Activated CD4-positive, alpha-beta T cell treated with anti-CD3 and anti-CD28 coated beads, Interleukin-2, amount 10 ng/mL, durations not matched to agents 24 days and 14 days (primary cell): ENCODE measurements at places on chromosomes 12 and 14. TPM values are rescaled to one million over a fixed set of nuclear protein-coding genes. Genes with fewer than 3 reads are reported as not detected.

HCFC2 gene
- 8.2 and 8.6 TPM in 2 replicates for total RNA-seq

GALNT9 gene
- total RNA-seq = 0.19 TPM in 1 of 2 replicates, not detected in the other

ADAMTS20 gene
- total RNA-seq = not detected in 2 replicates

DAO gene
- not detected in 2 replicates for total RNA-seq

GOLT1B gene
- 41.1 and 42.9 TPM in 2 replicates for total RNA-seq

WNT1 gene
- not detected in 2 replicates for total RNA-seq

ATP5MC2 gene
- 408 and 411 TPM in 2 replicates for total RNA-seq

DIO2 gene
- total RNA-seq = not detected in 2 replicates

SMCO2 gene
- total RNA-seq = 1.1 and 1.4 TPM in 2 replicates

DNA sequence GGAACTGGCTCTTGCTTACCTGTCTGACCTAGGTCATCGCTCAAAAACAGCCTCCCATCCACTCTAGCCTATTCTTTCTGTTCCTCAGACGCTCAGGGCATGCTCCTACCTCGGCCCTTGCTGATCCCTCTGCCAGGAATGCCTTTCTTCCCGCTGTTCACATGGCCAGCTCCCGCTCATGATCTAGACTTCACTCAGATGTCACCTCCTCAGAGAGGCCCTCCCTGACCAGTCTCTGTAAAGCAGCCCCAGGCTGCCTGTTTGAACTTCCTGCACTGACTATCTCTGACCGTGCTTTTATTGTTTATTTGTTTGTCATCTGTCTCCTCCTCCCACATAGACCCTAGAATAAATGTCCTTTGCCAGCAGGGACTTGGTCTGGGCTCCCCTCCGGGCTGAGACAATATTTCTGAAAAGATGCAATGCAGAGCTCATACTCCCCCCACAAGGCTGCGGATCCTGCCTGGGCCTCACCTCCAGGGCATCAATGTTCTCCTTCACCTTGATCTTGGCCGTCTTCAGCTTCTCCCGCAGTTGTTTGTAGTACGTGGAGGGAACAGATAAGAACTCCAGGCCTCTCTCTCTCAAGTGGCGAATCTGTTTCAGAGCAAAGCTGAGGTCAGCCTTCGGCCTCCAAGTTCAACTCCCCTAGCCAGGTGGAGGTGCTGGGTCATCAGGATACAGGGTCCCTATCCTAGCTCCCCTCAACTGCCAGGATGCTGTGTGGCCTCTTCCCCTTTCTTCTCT is 15.2 kb downstream of the HPD start:
- no peak for DNase-seq

GRCh38 chr12:23473071-23473470 is 476.4 kb downstream of the SOX5 start:
- DNase-seq = no peak

- no peak for DNase-seq
Measured at GRCh38 chr12:77337362-77337761, 272.0 kb upstream of the E2F7 start.

DNA sequence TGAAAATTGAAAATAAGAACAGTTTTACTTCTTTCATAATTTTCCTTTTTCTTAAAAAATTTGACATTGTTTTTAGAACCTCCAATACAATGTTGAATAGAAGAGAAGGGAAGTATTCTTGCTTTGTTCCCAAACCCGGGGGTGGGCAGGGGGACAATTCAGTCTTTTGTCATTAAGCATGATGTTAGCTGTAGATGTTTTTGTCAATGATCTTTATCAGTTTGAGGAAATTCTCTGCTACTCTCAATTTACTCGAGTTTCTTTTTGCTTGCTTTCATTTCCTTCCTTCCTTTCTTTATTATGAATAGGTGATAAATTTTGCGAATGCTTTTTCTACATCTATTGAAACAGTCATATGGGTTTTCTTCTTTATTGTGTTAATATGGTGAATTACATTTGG is 183.2 kb upstream of the FRMD6 start:
- no peak for DNase-seq

DNA sequence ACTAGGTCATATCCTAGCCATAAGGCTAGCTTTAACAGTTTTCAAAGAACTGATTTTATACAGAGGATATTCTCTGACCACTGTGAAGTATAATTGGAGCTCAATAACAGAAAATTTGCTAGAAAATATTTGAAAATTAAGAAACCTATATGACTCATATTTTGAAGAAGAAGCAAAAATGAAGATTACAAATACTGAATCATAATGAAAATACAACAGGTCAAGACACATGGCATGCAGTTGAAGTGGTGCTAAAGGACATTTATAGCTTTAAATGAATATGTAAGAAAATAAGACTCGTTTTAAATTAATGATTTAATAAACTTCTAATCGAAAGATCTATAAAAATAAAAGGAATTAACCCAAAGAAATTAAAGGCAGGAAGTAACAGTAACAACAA is 1234.6 kb downstream of the SLC16A7 start:
- DNase-seq = no peak

DNA sequence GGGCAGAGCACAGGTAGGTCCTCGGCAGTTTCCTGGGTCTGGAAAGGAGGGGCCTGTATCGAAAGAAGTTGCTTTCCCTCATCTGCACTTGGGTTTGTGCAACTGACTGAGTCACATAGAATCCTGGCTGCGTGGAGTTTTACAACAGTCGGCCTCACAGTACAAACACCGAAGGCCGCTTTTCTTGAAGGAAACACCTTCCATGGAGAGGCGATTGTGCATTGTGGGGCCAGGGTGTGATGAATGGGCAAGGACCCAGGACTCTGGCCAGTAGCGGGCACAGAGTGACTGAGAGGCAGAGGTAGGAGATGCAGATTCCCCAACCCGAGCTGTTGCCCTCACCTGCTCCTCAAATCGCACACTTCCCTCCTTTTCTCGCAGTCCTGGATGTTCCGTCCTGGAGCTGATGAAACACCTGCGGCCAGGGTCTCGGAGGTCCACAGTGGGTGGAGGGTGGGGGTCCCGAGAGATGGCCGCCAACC is 7.7 kb downstream of the CCND2 start:
- no peak for DNase-seq

DNA sequence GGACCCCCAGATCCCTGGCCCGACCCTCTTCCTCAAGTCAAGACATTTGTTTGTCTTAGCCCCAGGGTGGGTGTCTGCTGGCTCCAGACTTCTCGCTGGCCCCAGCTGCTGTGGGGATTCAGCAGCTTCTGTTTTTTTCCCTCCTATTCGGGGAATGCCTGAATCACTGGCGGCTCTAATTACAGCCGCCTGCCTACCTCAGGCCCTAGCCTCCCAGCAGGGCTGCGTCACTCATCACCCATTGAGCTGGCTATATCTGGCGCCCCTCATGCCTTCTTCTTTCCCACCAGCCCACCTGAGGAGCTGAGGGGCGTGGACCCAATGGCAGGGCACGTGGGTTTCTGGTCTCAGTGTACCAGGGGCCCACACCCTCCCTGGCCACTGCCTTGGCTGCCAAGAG is 10.1 kb downstream of the KRT80 start:
- no peak for DNase-seq

DNA sequence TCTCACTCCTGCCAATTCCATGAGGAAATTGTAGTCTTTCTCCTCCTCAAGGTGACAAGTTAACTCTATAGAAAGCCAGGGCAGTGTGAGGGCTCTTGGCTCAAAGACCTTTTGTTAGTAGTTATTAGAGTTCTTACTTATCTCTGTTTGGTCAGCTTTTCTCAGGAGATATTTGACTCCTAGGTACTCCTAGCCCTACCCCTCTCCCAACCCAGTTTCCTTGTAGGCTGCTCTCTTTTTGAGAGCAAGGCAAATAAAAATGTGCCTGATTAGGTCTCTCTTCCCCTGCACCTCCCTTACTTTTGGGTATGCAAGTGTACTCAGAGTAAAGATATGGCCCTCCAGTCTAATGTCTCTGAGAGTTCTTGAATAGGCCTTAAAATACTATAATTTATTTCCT is 23.8 kb downstream of the BTG1 start:
- peak; percentile 46 for DNase-seq

GRCh38 chr14:49641697-49642129 is 6.7 kb upstream of the DNAAF2 start:
- peak; percentile 52 for DNase-seq

DNA sequence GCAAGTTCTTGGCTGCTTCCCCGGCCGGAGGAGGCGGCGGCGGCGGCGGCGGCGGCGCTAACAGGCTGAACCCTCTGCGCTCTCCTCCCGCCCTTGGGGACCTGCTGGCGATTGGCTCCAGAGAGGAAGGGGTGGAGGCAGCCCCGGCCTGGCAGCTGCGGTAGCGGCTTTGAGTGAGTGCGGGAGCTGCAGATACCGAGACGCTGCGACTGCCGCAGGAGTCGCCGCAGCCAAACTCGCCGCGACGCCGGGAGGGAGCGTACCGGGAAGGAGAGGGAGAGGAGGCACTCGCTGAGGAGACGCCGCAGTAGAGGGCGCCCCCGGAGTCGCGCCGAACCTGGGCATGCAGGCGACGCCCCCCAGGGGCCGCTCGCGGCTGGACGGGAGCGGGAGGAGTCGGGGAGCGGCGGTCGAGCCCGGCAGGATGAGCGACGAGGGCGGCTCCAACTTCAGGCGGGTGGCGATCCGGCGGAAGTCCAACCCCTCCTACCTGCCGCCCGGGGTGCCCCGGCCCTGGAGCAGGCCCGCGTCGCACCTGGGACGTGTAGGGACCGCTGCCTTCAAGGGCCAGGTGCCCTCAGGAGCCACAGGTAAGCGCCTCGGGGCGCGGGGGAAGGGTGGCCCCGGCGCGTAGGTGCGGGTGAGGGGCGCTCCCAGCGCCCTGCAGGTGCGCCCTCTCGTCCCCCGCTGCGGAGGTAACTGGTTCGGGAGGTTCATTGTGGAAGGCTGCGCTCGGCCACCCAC is at the start of gene FGD4:
Gene FGD4, plus strand, starts transcription at position 189 of the 744 bp plus-strand sequence.
- peak; percentile 88 for DNase-seq

GRCh38 chr12:20601668-20602280 is 93.4 kb upstream of the SLCO1C1 start:
- no peak for DNase-seq
